ENCODE measurements at places on chromosomes 5 and 9. TPM values are rescaled to one million over a fixed set of nuclear protein-coding genes. Genes with fewer than 3 reads are reported as not detected.

DNA sequence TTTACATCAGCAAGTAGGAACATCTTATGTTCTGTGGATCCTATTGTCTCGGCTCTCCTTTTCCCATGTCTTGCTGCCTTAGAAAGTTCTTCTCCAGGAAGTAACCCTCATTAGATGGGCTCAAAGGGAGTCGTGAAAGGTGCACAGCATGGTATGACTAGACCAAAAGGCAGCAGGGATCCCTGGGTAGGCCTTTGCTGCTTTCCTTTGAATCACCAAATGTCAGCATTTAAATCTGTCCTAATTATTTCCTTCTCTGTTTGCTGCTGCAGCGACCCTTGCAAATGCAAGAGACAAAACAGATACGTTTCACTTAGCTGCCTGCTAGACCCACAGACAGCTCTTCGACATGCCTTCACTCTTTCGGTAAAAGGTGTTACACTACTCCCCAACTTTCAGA is 218.4 kb downstream of the ACTL7B start:
- no peak for DNase-seq
- H3K27me3 ChIP-seq, result no peaks in the 10 kb centered on the region
- H3K4me3 ChIP-seq, result no peak overlapping the region
- no peaks in the 10 kb centered on the region for H3K36me3 ChIP-seq

PARP8 gene
- 162 TPM for total RNA-seq

GPX8 gene
- not detected for total RNA-seq

FBXO38 gene
- total RNA-seq, result 96.7 TPM

FRMD3 gene
- total RNA-seq, result 0.74 TPM

SLC24A2 gene
- not detected for total RNA-seq

All from naive thymus-derived CD8-positive, alpha-beta T cell (primary cell).